H1 (cell line): ENCODE measurements at places on chromosomes 16 and 17. TPM values are rescaled to one million over a fixed set of nuclear protein-coding genes. Genes with fewer than 3 reads are reported as not detected.

The SMIM22 gene
- polyA plus RNA-seq = not detected in 2 replicates

The METTL2A gene
- 12.0 and 16.2 TPM in 2 replicates for polyA plus RNA-seq

The PPY gene
- 0.26 TPM in 1 of 2 replicates, not detected in the other for polyA plus RNA-seq

The ABCA8 gene
- not detected in 2 replicates for polyA plus RNA-seq

The CNGB1 gene
- not detected in 2 replicates for polyA plus RNA-seq

The ACBD4 gene
- polyA plus RNA-seq = 7.3 and 14.2 TPM in 2 replicates

The SHCBP1 gene
- 3.9 and 5.7 TPM in 2 replicates for polyA plus RNA-seq

The THUMPD1 gene
- 31.6 and 51.3 TPM in 2 replicates for polyA plus RNA-seq

The RAB37 gene
- polyA plus RNA-seq = 6.1 and 6.6 TPM in 2 replicates

The GPR179 gene
- polyA plus RNA-seq = 0.02 and 0.03 TPM in 2 replicates

The CACNG3 gene
- polyA plus RNA-seq = 0.06 and 0.12 TPM in 2 replicates

The C16orf86 gene
- polyA plus RNA-seq = 1.4 and 2.4 TPM in 2 replicates

The ZNF213 gene
- polyA plus RNA-seq = 1.6 and 3.8 TPM in 2 replicates

The CCL5 gene
- polyA plus RNA-seq = not detected in 2 replicates

The PNMT gene
- 10.5 and 10.9 TPM in 2 replicates for polyA plus RNA-seq

The PRAC2 gene
- polyA plus RNA-seq = not detected in 2 replicates

The CD300A gene
- polyA plus RNA-seq = 1.3 and 1.6 TPM in 2 replicates

The KRTAP9-8 gene
- not detected in 2 replicates for polyA plus RNA-seq

The TPSD1 gene
- polyA plus RNA-seq = 0.26 and 0.61 TPM in 2 replicates

The TMEM235 gene
- polyA plus RNA-seq = 0.05 and 0.14 TPM in 2 replicates

The CCL22 gene
- polyA plus RNA-seq = not detected in 2 replicates

The RNU2-1 gene
- not detected in 2 replicates for polyA plus RNA-seq

The HES7 gene
- 0.20 and 0.55 TPM in 2 replicates for polyA plus RNA-seq

The CRHR1 gene
- polyA plus RNA-seq = 1.2 and 1.7 TPM in 2 replicates

The KRT31 gene
- not detected in 2 replicates for polyA plus RNA-seq

The HOXB1 gene
- polyA plus RNA-seq = not detected in 2 replicates

The ZNF286A gene
- 13.7 and 18.2 TPM in 2 replicates for polyA plus RNA-seq
